Stimulated activated CD4-positive, alpha-beta T cell treated with anti-CD3 and anti-CD28 coated beads, Interleukin-4, amount 100 ng/mL, for 4 hours (primary cell): ENCODE measurements at places on chromosomes 1 and 21.

DNA sequence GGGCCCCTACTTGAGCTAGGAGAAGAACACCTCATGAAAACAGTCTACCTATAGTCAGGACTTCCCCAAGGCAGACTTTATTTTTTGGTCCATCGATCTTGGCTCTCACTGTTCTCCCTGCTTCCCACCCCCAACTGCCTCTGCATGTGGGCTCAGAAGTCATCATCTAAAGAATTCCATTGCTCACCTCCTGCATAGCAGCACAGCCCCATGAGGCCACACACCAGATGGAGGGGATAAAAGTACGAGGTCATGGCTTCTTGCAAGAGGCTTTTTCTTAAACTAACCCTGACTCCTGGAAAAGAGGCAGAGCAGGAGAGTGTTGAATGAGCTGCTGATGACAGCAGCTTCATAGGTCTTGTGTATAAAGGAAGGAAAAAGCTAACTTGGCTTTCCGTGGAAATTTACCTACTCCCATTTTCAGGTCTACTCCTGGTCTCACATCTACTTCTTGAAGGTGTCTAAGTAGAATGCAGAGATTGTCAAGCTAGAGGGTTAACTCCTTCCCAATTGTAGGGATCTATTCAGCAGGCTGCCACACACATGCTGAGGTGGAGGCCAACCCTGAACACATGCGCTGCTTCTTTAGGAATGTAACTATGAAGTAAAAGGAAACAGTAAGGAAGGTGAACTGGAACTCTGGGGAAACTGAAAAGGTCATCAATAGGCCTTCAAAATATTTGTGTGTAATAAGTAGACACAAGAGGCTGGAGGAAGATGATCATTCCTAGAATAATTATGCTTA, 18.7 kb downstream of the WNT2B start:
- DNase-seq = no peak

DNA sequence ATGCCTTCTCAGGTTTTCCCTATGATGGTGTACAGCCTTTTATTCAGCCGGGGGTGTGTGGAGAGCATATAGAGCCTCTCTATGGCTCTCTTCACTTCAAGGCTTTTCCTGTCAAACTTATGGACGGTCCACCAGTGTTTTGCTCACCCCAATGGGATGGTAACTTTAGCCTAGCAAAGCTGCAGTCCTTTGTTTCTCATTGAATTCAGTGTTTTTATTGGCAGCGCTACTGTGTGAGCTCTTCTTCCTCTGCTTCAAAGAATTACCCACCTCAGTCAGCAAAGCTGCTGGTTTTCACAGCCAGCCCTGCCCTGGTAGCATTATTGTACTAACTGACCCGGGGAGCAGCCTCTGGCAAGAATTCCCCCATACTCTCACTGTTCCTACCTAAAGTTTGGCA, 145.3 kb upstream of the RRP15 start:
- no peak for DNase-seq

DNA sequence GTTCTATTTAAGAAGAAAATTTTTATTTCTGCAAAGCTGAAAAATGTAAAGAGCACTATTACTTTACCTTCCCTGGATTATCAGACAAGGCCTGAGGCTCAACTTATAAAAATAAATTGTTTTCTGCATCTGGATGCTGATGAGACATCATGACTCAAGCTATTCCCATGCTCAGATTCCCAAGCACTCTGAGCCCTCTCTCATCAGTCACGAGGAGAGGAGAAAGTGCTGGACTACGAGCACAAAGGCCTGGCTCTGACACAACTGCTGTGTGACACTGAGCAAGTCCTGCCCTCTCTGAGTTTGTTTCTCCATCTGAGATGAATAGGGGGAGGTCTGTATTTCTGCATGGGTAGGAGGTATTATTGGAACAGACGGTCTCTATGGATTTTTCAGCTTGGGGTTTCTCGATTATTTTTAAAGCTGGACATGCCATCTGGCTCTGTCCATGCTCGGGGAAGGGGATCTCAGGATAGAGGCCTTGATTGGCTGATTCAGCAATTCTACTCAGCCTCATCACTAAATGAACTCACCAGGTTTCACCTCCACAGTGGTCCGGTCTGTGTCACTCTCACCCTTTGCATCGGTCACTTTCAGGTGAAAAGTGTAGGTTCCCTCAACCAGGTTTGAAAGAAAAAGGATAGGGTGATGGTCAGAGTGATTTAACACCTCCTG, 107.7 kb downstream of the KIAA0319L start:
- DNase-seq = no peak

DNA sequence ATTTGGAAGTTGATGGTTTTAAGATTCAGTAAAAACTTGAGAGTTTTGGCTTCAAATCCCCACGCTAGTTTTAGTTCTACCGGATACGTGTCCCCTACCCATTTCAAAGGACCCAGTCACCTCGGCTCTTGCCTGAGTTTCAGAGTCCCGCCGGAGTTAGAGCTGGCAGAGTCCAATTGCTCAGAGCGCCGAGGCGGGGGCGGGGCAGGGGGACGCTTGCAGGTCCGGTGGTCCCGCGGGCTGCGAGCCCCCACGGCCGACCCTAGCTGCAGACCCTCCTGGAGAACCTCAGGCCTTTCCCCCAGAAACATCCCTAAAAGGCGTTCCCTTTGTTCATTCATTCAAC, 765 bp upstream of the VPS45 start:
- DNase-seq = peak; percentile 16

- DNase-seq = no peak
These were observed 339.4 kb upstream of the SNX7 start for GRCh38 chr1:98322086-98322485.

- no peak for DNase-seq
These were observed 106.2 kb upstream of the ATP1A1 start for GRCh38 chr1:116266864-116267212.

GRCh38 chr21:34183331-34183928, 110.1 kb downstream of the MRPS6 start:
- no peak for DNase-seq
